Body of pancreas (tissue), 4 donors: ENCODE measurements at places on chromosomes 4 and X.

DNA sequence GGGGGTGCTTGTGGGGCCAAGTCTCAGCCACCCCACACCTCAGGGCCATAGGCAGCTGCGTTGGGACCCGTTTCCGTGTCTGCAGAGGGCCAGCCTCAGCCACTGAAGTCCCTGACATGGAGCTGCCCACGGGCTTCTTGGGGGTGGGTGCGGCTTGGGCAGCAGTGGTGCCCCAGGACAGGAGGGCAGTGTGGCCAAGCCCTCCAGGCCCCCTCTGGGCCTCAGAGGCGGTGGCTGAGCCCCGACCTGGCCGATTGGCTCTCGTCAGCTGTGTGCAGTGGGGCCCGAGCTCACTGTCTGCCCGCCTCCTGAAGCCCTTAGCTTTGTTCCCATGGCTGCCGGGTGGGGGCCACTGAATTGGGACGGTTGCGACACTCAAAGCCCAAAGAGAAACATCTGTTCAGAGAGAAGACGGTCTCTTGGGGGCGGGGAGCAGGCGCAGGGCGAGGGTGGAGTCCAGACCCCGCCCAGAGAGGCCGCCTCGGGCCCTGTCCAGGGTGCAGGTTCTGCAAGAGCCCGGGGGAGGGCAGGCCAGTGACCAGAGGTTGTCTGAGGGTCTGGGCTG, 9.1 kb downstream of the FGFR3 start:
- DNase-seq, result no peak

DNA sequence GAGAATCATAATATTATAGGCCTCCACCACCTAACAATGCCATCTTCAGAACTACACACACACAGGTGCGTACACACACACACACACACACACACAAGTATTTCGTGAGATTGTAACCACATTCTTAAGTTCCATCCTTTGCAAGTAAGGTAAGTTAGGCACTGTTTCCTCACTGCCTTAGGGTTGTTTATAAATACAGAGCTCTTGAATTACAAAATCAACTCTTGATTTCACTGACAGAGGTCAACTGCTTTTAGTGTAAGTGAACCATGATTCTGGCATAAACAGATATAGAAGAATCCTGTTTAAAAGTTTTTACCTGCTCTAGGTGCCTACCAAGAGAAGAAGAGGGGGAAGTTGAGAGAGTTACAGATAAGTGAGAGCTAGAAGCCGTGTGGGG, 166.1 kb downstream of the DMD start:
- no peak for DNase-seq

DNA sequence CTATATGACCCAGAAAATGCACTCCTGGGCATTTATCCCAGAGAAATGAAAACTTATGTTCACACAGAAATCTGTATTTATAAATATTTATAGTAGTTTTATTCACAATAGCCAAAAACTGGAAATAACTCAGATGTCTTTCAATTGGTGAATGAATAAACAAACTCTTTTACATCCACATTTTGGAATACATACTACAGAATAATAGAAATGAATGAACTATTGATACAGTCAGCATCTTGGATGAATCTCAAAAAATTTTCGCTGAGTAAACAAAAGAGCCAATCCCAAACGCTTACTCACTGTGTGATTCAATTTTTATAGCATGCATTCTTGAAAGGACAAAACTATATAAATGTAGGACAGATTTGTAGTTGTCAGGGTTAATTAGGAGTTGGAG, 75.1 kb upstream of the HTR2C start:
- no peak for DNase-seq

DNA sequence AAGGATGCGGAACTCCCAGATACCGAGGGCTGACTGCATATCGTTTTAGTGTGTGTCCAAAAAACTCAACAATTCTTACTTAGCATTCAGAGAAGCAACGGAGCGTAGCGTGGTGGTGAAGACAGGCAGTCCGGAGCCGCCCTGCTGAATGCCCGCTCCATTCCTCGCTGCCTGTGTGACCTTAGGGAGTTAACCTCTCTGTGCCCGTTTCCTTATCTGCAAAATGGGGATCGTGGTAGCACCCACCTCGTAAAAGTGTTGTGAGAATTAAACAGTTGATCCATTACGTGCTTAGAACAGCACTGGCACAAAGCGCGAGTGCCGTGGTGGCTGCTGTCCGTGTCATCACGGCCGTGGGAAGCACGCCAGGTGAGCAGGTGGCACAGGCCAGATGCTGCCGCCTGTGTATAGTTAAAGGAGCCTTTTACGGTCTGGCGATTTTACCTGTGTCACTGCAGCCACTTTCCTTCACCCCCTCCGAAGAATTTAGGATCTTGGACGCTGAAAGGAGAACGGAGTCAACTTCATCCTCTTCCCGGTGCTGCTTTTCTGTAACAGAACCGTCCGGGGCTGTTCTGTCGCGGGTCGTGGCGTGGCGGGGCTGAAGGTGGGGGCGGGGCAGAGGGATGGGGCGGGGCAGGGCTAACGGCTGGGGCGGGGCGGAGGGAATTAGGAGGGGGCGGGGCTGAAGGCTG, 885 bp downstream of the CCDC110 start:
- peak; percentile 92 for DNase-seq

DNA sequence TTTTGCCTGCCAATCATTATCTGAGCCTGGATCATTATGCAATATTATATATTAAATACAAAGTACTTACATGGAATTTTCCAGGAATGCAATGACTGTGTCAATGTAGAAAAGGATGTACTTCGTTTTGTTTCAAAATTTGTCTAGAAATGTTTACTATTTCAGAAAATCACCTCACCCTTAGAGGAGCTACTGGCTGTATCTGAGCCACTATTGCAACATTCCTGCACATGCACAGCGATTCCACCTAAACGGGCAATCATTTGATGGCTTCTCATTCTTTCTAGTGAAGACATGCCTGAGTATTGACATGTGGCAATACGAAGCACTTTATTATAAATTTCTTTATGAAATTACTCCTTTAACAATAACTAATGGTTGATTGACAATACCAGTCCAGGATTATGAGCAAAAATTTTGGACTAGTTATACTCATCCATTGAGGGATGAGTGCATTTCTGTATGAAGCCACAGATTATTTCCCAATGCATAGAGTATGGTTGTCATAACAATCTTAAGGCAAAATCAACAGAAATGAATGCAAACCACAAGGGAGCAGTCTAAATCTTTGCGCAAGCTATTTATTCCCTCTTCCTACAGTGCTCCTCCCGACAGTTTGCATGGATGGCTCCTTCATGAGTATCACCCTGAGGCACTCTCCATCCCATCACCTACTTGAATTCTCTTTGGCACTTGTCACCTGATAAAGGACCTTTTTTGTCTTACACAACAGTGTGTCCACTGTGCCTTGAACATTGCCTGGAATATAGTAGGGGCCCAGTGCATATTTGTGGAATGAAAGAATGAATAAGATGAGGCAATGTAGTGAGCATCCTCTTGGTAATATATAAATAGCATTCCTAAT, 35.8 kb upstream of the MMAA start:
- no peak for DNase-seq

DNA sequence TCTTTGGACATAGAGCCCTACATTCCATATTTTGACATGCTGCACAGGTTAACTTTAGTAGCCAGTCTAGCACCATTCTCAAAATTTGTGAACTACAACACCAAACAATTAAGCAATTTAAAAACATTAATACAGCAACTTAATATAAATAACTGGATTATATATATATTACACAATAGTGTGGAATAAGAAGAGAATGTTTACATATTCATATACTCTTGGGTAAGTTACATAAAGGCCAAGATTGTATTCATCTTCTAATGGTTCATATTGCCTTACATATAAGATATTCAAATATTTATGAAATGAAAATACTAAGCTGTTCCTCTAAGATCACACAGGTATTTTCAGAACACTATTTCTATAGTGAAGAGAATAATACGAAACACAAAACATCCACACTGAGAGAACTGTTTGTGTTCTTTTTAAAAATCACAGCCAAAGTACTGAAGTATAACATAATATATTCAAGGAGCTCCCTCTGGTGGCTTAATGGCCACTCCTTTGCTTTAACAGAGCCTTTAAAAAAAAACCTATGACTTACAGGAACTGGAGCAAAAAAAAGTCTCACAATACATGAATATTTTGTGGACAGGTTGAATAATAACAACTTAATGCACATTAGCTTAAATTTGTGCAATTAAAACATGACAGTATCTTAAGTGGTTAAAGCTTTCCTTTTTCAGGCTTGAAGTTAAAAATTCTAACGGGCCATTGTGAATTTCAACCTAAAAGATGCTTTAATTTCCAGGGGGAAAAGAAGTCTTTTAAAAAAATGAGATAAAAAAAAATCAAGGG, 46.2 kb downstream of the NEK1 start:
- peak; percentile 37 for DNase-seq

- DNase-seq, result no peak
Observed at GRCh38 chrX:100673397-100673953, 29.5 kb downstream of the SRPX2 start.

GRCh38 chr4:184851200-184851541, 25.4 kb upstream of the ACSL1 start:
- DNase-seq, result no peak

- no peak for DNase-seq
Observed at GRCh38 chr4:17366496-17366895, 145.4 kb downstream of the QDPR start.

- DNase-seq, result no peak
Observed at GRCh38 chr4:179803857-179804256, 2361.6 kb upstream of the AGA start.

GRCh38 chr4:85807247-85807950, 332.4 kb downstream of the ARHGAP24 start:
- DNase-seq, result no peak

GRCh38 chr4:108502356-108502755, 118.0 kb upstream of the RPL34 start:
- DNase-seq, result no peak

- no peak for DNase-seq
Observed at GRCh38 chr4:61318431-61318830, 118.3 kb downstream of the ADGRL3 start.

DNA sequence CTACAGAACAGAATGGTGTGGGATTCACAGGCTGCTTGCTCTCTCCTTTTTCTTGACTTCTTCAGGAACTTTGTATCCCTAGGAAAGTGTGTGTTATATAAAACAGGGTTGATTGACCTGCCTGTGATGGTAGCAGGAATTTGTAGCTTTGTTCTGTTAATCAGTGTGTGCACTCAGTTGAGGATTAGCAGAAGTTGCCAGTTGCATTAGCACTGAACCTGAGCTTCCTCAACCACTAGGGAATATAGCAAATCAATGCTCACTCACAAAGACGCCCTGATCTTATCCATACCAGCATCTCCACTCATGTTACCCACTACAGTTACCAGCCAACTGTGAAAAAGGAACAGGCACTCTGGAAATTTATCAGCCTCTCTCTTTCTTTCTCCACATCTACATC, 319.1 kb upstream of the EMCN start:
- no peak for DNase-seq

GRCh38 chr4:122536001-122536400, 79.5 kb upstream of the IL2 start:
- no peak for DNase-seq

GRCh38 chr4:55993994-55994663, 45.4 kb downstream of the CEP135 start:
- DNase-seq, result no peak

- no peak for DNase-seq
Observed at GRCh38 chr4:165906272-165906671, 33.2 kb downstream of the TLL1 start.

GRCh38 chr4:52548818-52549570, 110.1 kb downstream of the USP46 start:
- no peak for DNase-seq

- DNase-seq, result no peak
Observed at GRCh38 chr4:140637836-140638235, 69.1 kb upstream of the UCP1 start.

DNA sequence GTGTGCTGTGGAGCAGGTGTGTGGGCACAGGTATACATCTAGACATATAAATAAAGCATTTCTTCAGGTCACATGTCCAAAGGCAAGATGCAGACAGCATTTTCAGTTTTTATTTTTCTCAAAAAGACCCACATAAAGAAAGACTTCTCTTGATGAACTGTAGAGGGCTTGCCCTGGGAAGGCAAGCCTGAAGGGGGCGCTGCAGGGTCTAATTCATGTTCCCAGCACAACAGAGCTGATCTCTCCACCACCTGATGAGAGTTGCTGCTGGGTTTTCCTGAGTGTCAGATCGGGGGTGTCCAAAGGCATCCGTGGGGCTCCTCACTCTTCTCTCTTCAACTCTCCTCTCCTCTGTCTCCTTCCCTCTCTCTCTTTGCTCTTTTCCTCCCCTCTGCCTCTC, 26.6 kb downstream of the ADRA2C start:
- DNase-seq, result no peak

DNA sequence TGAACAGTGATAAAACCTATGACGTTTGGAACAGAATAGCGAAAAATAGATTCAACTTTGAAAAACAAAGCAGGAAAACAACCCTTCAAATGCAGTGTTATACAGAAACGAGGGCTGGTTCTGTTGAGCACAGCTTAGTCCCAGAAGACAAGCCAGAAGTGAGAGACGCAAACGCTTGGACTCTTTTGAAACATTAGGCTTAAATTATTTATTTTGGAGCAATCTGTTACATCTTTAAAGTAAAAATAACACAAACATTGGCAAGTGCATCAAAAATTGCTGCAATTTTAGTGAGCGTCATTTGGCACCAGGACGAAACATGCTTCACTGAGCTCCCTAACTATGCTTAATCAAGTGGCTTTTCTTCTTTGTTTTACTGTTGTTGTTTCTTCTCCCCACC, 63.5 kb downstream of the ENPP6 start:
- DNase-seq, result no peak

- DNase-seq, result peak; percentile 34
Observed at GRCh38 chr4:184978211-184978610, 40.1 kb upstream of the HELT start.

GRCh38 chrX:134774190-134775048, 116.1 kb upstream of the PLAC1 start:
- DNase-seq, result no peak

DNA sequence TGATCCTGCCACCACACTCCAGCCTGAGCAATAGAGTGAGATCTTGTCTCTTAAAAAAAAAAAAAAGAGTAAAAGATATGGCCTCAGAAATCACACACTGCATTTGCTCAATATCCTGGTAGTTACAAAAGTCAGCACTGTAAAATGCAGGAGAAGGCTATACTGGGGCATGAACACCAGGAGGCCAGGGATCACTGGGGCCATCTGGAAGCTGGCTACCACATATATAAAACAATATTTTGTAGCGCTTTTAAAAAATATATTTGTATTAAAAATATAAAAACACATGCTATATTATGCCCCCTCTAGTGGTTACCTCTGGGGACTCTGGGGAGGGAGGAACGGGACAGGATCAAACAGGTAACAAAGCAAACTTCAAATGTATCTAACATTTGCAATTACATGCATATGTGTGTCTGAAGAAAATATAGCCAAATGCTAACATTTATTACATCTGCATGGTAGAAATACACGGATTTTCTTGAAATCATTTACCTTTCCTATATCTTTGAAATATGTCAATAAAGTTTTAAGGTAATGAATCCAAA, 4.0 kb downstream of the C4orf46 start:
- no peak for DNase-seq

GRCh38 chrX:12383196-12383595, 244.9 kb downstream of the FRMPD4 start:
- no peak for DNase-seq
